Stimulated activated CD4-positive, alpha-beta T cell treated with anti-CD3 and anti-CD28 coated beads, Interleukin-12 subunit alpha, Interleukin-12 subunit beta, amount 100 ng/mL, for 4 hours (primary cell): ENCODE measurements at places on chromosomes 1 and 21.

DNA sequence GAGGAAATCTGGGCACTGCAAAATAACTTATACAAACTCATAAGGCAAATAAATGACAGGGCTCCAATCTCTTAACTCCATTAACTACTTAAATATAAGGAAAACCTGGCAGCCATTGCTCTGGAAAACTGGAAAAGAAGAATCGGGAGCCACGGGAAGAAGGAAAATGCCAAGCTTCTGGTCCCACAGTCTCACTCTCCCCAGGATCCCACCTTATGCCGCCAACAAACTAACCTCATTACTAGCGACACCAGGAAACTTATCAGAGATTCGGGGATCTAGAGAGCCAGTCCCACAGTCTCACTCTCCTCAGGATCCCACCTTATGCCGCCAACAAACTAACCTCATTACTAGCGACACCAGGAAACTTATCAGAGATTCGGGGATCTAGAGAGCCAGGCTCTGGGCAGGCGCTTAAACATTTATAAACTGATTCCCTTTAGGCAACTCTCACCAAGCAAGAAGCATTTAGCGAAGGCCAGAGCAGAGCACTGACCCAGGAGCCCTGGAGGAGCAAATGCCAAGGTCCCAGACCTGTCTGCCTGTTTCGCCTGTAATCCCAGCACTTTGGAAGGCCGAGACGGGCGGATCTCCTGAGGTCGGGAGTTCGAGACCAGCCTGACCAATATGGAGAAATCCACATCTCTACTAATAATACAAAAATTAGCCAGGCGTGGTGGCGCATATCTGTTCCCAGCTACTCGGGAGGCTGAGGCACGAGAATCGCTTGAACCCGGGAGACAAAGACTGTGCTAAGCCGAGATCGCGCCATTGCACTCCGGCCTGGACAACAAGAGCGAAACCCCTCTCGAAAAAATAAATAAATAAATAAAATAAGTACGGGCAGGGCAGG lies 720 bp downstream of the PSMB2 start:
- DNase-seq, result peak; percentile 4

DNA sequence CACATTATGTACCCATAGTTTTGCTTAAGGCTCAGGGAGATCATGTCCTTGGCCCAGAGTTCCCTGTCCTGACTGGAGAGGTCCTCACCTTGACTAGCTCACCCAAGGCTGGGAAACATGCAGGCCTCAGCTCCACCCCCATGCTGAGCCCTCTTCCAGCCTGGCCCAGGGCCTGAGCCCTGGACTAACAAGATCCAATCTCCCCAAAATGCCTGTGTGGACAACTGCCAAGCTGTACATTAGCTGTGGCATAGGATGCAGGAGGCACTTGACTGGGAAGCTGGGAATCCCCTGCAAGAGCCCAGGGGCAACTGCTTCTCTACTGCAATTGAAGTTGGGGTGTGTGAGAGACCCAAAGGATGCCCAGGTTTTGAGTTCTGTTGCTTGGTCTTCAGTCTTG lies 2.1 kb downstream of the LINGO4 start:
- DNase-seq, result no peak

DNA sequence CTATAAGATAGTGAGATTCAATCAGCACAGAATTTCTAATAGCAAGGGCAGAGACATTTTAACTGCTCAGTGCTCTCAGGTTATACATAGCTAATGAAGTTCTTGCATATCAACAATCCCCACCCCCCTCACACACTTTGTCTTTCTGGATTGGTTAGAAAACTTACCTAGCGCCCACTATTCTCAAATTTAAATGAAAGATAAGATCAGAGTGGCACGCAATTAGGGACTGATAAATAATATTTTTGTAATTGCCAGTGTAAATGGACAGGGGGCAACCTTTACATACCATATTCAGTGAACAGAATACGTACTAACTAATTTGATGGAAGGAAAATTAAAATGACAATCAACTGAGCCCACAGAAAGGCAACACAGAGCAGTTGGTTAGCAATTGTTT lies 11.7 kb downstream of the SELL start:
- no peak for DNase-seq

- DNase-seq, result no peak
Observed at GRCh38 chr1:14794906-14795305, 196.4 kb downstream of the KAZN start.

GRCh38 chr1:210617293-210617692 lies 288.6 kb downstream of the HHAT start:
- no peak for DNase-seq

DNA sequence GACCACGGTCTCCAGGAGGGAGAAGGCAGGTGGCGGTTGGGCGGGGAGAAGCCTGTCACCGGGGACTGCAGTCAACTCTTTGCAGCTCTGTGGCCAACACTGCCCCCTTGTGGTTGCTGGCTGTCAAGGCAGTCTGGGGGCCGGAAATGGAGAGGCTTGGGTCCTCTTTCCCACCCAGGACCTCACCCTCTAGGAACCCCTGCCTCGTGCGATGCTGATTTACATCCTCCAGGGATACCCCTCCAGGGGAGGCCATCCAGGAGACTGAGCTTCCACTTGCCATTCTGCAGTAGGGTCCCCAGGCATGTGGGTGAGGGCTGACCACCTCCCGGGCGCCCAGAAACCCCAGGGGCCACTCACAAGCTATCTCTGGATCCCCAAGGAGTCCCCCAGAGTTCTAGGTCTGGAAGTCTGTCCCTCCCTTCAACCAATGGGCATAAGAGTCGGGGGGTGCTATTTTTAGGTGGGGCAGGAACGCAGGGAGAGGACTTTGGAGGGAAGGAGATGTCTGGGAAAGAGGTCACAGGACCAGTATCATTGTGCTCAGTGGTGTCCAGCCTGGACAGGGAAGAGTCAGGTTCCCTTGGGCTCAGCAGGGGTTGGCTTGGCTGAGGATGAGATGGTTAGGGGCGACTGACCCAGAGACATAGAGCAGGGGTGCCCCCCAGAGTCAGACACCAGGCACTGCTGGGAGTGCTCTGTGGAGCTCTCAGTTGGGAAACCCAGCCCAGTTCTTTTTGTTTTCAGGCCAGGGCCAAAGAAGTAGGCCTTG lies 7.1 kb upstream of the GPR61 start:
- peak; percentile 87 for DNase-seq

DNA sequence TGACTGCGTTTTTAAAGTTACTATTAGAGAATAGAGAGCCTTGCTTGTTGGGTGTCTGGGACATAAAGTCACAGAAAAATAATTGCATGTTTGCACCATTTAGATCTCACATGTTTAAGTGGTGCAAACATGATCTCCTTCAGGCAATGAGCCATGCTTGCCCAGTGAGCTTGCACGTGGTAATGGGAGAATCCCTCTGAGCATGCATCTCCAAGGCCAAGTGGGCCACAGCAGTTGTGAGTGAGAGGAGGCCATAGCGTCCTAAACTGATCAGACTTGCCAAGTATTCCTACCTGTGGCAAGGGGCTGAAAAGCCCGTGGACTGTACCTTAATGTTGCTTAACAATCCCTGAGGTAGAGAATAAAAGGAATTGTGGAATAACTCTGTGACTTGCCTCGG lies 158.3 kb downstream of the PLA2G4A start:
- DNase-seq, result no peak
